ENCODE measurements at places on chromosomes 5 and 9.

- no peak for DNase-seq
These were observed 18.3 kb upstream of the ARL14EPL start for GRCh38 chr5:116013936-116014335.

GRCh38 chr5:178535299-178536175, 54.7 kb downstream of the COL23A1 start:
- DNase-seq: no peak

DNA sequence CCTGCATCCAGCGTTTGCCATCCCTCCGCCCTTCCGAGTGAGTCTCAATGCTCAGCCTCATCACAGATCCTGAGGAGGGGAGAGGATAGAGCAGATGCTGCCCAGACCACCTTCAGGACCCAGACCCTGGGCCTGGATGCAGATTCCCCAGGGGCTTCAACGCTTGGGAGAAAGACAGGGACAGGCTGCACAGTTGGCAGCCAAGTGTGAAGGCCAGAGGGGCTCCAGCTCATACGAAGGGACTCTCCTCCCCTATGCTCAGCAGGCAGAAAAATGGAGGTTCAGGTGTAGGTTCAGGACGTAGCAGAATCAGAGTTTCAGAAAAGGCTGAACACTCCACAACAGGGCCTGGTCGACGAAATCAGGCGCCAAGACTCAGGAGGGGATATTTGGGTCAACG, 378.5 kb upstream of the IRX1 start:
- DNase-seq: no peak

DNA sequence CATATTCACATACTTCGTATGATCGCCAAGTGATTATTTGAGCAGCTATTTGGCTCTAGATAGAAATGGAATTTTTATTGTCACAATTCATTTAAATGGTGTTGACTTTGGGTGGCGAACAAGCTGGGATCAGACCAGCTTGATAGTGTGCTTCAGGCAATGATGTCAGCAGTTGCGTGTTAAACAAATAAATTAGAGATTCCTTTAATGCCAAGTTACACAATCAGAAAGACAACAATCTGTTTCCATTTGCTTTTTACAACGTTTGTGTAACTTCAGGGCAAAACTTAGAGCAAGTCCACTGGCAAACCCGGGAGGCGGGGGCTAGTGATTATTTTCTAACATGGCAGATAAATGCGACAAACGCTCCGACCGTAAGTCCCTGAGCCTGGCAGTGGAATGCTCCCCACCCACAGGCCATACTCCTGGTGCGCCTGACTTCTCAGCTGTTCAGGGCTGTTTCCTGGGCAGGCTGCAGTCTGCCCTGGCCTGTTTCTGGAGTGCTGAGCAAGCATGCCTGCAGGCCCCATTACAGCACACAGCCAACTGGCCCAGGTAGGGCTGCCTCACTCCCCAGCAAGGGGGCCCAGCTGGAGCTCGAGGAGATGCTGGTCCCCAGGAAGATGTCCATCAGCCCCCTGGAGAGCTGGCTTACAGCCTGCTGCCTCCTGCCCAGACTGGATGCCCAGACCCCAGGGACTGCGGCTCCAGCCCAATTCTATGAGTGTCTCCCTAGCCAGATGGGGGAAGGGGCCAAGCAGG, 88.7 kb downstream of the BASP1 start:
- no peak for DNase-seq

DNA sequence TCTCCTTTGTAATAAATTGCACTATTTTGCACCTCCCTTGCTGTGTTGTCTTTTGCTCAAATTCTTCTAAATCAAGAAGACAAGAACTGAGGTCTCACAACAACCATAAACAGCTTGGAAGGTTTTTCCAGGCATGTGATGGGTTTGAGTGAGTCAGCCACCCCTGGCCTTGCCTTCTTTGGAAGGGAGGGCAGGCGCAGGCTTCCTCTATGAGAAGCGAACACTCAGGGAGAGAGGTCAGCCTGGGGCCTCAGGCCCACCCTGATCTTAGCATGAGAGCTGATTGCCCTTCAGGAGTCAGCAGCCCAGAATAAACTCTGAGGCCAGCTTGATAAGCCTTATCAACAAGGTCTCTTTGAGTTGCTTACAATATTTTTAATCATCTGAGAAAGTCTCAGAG, 31.6 kb downstream of the S1PR3 start:
- no peak for DNase-seq

DNA sequence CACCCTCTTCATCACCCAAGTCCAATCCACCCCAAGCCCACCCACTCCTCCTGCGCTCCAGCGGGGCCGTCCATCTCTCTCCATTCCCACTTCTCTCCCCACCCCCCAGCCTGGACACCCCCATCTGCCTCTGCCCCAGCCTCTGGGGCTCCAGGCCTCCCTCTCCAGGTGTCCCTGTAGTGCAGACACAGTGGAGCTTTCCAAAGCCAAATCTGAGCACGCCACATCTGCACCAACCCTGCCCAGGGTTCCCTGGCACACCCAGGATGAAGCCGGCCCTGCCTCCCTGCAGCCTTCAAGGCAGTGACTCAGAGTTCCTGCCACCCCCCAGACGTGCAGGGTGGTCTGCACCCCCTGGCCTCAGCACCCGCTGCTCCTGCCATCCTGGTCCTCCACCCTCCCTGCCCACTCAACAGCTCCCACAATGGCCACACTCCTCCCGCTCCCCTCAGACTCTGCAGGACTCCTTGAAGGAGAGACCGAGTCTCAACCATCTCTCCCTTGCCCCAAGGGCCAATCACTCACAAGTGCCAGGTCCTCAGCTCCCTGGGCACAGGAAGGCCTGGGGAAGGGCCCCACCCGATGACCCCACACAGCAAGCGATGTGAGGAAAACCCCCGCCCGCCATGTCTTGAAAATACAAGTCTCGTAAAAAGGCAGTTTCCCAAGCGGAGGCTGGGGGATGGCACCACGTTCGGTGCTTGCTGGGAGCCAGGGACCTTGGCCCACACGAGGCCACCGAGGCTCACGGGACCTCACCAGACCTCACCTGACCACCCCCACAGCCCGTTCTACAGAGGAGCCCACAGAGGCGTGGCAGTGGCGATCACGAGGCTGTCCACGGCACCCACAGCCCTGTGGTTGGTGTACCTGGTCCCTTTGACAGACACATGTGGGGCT, 22.2 kb downstream of the VAV2 start:
- DNase-seq: no peak

GRCh38 chr9:90778746-90779145, 22.9 kb upstream of the SYK start:
- no peak for DNase-seq

GRCh38 chr9:79980432-79980831, 408.7 kb downstream of the TLE4 start:
- DNase-seq: no peak

- DNase-seq: no peak
These were observed 331.9 kb upstream of the CCNG1 start for GRCh38 chr5:163105456-163105855.

DNA sequence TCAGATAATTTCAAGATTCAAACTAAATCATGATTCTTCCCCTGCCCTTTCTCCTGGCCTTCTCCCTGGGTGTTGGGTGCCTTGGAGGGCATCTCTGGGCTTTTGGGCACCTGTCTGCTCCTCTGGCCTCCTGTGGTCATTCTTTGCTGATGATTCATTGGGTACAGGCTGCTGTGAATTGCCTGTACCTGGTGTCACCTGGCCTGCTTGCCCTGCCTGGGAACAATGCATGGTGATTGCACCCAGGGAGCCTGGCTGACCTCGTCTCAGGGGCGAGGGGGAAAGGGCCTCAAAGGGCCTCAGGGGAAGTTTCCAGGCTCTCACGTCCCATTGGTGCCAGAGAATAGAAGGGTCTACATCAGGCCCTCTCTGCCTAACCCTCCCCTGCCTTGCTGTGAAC, 20.1 kb upstream of the CKMT2 start:
- DNase-seq: no peak

- DNase-seq: peak; percentile 74
These were observed at the start of gene GPR107 for GRCh38 chr9:130053504-130054324. GPR107 (plus strand) TSS chr9:130053906; CDS start chr9:130053933, 27 bp downstream.

GRCh38 chr9:128607642-128608350, 48.9 kb downstream of the DYNC2I2 start:
- DNase-seq: no peak

DNA sequence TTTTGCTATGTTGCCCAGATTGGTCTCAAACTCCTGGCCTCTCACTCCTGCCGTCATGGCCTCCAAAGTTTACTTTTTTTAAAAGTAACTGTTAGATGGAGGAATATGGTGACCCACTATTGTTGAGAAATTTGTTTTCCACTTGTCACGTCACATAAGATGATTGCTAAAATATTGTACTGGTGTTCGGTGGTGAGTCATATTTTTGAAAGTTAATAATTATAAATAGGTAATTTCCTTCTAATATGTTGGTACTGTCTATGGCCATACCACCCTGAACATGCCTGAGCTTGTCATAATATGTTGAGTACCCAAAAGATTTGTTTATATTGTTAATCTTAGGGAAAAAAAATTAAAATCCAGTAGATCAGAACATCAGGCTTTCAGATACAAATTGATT, 22.6 kb downstream of the RMI1 start:
- no peak for DNase-seq

DNA sequence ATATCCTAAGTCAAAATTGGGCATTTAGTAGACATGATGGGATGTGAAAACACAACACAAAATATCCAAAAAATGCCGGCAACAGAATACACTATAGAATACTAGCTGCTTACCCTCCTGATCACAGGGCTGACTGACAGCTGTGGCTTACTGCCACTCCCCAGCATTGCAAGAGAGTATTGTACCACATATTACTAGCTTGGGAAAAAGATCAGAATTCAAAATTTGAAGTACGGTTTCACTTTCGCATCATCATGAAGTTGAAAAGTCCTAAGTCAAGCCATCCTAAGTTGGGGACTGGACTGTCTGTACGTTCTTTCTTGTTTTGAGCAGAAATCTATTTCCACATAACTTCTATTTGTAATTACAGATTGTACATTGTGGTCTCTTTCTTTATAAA, 851.4 kb downstream of the MAT2B start:
- DNase-seq: no peak

GRCh38 chr9:133951265-133951664, 40.9 kb downstream of the VAV2 start:
- DNase-seq: no peak

DNA sequence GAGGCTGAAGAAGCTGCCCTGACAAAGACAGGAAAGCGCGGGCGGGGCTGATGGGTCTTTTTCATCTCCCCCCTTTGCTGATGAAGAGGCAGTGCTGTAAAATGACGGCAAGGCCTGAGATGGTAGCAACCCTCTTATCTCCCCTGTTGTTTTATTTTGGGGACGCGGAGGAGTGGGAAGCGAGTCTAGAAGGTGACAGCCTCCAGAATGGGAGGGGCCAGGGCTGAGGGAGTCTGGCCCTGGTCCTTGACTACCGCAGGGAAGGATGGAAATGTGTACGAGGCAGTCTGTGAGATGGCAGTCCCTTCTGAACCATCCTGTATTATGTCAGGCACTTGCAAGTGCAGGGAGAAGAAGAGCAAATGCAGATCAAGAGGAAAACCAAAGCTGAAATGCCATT, 46.1 kb upstream of the TCERG1 start:
- no peak for DNase-seq

GRCh38 chr5:170501931-170502330, 1.9 kb upstream of the KCNIP1 start:
- DNase-seq: no peak

DNA sequence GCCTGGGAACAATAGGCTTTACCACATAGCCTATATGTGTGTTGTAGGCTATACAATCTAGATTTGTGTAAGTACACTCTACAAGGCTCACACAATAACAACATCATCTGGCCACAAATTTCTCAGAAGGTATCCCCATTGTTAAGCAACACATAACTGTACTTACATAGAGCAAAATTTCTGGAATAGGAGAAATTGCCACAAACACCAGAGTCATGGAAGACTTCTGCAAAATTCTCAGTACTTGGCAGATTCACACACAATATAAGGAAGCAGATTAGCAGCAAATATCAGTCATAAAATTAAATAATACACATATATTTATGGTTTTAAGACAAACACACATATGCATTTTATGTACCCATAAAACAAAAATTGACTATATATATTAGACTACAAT, 16.4 kb downstream of the GNAQ start:
- DNase-seq: no peak

GRCh38 chr9:35689542-35690293, at the start of gene TPM2:
TPM2 (minus strand) TSS chr9:35689925; CDS start chr9:35689817, 108 bp downstream.
- no peak for DNase-seq

DNA sequence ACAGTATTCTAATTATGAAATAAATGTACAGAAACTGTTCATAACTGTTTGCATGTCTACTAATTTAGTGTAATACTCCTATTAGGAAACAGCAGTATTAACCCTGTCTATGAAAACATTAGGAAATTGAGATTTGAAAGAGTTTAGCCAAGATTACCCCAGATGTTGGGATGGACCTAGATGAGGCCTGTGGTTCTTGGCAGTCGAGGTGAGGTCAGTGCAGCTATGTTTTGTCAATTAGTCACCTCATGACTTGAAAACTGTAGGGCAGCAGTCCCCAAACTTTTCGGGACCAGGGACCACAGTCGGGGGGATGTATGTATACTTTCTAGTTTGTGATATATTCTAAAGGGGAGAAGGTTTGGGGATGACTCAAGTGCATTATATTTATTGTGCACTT, 4.7 kb downstream of the LNPEP start:
- no peak for DNase-seq

GRCh38 chr9:38018958-38019602, 49.9 kb downstream of the SHB start:
- no peak for DNase-seq

DNA sequence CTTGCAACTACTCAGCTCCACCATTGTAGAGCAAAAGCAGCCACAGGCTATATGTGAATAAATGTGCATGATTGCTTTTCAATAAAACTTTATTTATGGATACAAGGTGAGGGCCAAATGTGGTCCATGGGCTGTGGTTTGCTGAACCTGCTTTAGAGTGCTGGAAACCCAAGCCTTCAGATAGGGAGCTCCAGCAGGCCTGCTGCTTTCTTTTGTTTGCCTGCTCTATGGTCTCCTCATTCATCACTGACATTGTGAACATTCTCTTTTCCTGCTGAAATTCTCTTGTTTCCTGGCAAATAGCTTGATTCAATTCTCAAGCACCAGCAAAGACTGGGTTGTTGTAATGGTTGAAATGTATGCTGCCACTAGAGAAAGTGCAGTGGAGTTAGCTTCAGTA, 26.0 kb downstream of the EGFLAM start:
- no peak for DNase-seq

Data from CD4-positive, alpha-beta T cell treated with Interleukin-4 for 1 hour (primary cell).